ENCODE measurements at places on chromosomes 12 and 14.

DNA sequence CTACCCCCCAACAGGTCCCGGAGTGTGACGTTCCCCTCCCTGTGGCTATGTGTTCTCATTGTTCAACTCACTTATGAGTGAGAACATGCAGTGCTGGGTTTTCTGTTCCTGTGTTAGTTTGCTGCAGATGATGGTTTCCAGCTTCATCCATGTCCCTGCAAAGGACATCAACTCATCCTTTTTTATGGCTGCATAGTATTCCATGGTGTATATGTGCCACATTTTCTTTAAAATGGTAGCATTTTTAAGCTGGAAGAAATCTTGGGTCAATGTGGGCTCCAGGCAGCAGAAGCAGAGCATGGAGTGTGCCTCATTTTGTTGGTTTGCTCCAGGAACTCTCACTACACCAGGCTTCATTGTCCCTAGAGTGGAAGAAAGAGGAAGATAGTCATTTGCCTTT is 47.6 kb upstream of the ITPR2 start:
- DNase-seq = no peak

GRCh38 chr12:57630891-57631433 is 2.0 kb downstream of the B4GALNT1 start:
- DNase-seq = no peak

- DNase-seq = no peak
Observed at GRCh38 chr12:124321040-124321481, 26.2 kb downstream of the RFLNA start.

GRCh38 chr12:69779928-69780327 is 41.3 kb downstream of the RAB3IP start:
- peak; percentile 42 for DNase-seq

GRCh38 chr12:132825089-132825488 is 3.6 kb downstream of the GOLGA3 start:
- no peak for DNase-seq

DNA sequence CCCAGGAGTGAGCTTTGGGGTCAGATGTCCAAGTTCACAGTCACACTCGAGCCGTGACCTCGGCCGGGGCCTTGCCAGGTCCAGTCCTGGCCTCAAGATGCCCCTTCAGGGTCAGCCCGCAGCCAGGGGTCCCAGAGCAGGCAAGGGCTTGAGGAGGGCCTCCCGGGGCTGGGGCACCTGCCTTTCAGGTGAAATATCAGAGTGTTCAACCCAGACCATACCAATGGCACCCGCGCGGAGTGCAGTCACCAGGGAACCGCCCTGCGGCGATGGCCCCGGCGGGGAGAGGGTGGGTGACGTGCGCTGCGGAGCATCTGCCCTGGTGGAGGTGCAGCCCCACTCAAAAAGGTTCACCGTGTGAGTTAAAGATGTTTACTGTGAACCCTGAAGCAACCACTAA is 16.9 kb downstream of the LRCOL1 start:
- no peak for DNase-seq

- no peak for DNase-seq
Observed at GRCh38 chr12:64494998-64495729, 43.2 kb downstream of the TBK1 start.

- no peak for DNase-seq
Observed at GRCh38 chr14:93220509-93220908, 13.5 kb downstream of the UBR7 start.

- no peak for DNase-seq
Observed at GRCh38 chr14:20617138-20618003, 24.1 kb downstream of the OR6S1 start.

DNA sequence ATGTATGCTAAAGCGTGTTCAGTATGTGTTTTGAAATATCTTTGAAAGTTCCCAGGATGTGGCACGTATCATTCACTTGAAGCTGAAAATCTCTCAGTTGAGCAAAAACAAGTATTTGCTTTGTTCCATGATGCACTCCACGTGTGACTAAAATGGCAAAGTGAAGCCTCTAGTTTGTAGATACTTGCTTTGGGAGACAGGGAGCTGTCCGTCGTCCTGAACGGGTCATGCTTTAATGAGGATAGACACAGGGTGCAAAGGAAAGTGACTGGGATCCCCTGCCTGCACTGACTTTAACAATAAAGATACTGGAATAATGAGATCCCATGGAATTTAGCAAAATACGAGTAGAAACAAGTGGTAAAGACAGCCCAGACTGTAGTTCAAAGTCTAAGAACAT is 991.4 kb downstream of the NRXN3 start:
- no peak for DNase-seq

DNA sequence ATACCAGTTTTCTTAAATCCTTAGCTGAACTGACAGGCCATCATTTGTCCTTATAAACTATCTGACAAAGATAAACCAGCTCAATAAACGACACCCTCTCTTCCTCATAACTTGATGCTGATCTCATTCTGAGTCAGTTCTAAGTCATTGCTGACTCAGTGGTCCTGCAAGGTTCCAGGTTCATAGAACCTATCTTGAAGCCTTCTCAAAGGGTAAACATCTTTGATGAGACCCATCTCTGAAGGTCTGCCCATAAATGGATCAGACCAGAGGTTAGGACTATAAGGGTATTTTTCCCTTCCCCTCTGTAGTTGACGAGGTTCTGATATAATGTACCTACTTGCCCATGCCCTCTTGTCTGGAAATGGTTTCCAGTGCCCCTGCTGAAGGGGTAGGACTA is 11.9 kb downstream of the NAA25 start:
- no peak for DNase-seq

DNA sequence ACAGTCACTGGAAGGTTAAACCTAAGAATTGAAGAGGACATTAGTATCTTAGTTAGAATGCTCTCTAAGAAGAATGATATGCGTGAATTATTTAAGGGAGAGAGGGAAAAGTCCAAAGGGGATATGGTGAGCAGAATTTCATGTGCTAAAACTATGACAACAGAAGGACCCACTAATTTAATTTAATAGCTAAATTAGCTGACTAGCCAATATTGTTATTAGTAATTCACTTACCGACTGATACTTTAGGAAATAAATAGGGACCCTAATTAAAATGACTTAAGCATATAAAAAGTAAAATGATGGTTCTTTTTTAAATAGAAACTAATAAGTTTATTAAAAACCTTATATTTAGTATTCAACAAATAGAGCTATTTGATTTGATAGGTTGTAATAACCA is 179.6 kb downstream of the RASSF9 start:
- DNase-seq = no peak

DNA sequence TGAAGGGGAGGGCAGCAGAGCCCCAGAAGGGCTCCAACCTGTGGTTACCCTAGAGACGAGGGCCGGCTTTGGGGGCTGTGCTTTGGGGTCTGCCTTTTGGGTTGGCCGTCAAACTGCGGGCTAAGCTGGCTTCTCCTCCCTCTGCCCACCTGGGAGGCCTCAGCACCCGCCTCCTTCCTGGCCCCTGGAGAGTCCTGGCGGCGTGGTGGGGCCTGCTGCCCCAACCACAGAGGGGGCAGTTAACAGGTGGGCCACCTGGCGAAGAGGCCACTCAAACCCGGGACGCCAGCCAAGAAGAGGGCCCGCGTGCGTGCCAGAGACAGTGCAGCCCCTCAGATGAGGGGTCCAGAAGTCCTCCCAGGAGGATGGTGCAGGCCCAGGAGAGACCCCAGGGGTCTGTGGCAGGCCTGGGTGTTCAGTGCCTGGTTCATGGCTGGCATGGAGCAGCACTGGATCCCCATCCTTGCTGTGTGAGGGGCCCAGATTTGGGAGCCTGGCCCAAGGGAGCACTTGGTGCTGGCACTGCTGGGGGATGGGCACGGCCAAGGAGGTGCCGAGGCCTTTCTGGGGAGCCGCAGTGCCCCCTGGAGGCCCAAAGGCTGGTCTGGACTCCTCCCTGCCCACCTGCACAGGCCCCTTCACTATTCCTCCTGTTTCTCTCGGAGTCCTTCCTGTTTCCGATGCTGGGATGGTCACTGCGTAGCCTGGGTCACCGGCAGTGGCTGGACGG is 48.8 kb downstream of the LRCOL1 start:
- no peak for DNase-seq

DNA sequence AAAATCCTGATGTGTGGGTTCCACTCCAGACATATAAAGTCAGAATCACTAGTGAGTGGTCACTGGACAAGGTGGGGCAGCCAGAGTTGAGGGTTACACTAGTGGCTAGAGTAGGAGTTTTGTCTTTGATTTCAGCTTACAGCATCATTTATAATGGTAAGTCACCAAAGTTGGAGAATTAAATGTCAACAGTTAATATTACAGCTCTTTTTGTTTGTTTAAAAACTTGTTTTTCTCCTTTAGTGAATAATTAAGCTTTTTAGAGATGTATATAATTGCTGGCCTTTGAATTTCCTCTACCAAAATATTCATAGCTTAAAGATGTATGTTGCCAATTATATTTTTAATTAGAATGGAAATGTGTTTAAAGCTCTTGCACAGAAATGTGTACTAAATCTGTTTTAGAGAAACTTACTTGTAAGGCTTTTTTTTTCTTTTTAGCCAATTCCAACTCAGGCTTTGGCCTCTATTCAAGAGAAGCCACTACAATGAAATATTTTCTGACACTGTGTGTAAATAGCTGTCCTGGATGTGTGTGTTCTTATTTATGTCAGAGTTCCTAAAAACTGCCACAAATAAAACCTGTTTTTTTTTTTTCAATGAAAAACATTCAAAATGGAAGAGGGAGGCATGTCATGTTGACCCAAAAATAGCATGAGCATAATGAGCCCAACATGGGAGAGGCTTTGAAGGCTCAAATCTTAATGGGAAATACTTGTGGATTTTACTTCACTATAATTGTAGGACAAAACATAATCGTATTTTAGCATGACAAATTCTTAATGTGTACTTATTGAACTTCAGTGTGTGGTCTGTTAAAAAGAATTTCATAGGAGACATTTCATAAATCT is 92.2 kb downstream of the TBC1D30 start:
- DNase-seq = no peak

DNA sequence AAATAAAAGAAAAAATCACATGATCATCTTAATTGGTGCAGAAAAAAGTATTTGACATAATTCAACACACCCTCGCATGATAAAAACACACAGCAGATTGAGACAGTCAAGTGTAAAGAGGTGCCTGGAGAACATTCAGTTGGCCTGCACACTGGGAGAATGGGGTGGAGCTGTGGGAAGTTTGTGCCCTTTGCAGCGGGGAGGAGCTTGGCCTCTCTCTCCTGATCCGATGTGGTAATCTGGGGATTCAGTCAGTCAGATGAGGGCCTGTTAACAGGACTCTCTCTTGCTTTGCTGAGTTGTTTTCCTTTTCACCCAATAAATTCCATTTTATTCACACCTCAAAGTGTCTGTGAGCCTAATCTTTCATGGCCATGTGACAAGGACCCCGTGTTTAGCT is 5.9 kb downstream of the SERPINA6 start:
- no peak for DNase-seq

DNA sequence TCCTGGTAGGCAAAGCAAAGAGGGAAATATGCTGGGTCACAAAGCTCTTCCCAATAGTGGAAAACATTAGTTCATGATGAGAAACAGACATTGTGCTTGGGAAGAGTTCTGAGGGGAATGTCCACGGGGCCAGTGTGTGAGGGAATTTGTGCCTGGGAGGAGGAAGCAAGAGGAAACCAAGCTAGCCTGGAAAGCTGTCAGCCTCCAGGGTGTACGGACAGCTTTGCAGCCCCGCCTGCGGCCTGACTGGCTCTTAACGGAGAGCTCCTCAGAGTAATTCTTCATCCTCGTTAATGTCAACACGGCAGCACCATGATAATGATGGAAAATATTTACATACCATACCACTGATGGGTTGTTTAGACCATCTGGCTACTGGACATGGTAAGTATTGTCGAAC is 32.4 kb downstream of the PITPNM2 start:
- peak; percentile 87 for DNase-seq

DNA sequence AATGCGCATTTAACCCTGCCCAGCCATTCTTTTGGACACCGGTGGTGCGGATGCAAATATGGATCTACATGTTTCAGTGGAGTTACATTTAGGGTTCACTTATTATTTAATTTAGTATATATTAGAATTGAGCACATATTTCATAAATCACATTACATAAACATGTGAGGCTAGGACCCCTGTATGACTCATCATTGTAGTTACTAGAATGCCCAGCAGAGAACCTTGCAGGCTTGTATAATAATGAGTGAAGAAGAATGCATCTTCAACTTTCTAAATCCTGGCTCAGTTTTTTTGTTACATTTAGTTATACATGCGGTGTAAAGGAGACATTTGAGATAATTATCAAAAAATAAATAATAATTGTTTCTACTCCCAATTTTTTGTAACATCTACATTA is 369.0 kb downstream of the ATP23 start:
- no peak for DNase-seq

GRCh38 chr14:75861161-75861621 is 120.6 kb downstream of the TGFB3 start:
- no peak for DNase-seq

- DNase-seq = no peak
Observed at GRCh38 chr12:109214131-109214530, 95.0 kb downstream of the FOXN4 start.

- no peak for DNase-seq
Observed at GRCh38 chr12:91335699-91336098, 153.1 kb upstream of the DCN start.

DNA sequence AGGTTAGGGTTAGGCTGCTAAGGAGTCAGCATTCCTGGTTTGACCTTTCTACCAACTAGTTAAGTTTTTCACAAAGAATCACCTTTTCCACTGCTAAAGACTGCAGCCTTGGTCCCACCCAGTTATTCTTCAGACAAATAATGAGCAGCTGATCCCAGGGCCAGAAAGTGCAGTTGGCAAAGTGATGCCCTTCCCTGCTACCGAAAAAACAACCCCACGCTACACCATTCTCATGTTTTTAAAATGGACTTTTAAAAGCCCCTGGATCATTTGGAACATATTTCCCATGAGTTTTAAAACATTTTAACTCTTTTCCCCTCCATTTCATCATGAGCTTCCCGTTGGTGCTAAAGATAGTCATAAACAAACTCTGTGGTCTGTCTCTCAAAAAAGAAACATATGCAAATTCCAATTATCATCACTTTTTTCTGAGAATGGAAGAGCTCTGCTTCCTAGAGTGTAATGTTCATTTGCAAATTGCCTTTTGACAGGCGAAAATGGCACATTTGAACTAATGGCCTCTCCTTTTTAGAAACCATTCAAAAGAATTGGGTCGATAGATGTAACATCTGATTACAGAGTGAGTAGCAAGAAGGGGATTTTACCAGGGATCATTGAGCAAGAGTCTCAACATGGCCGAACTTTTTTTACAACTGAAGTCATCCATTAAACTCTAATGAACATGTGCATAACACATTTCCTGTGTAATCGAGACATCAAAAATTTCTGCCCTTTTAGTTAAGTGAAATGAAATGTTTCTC is 129.3 kb upstream of the RAP1B start:
- no peak for DNase-seq

DNA sequence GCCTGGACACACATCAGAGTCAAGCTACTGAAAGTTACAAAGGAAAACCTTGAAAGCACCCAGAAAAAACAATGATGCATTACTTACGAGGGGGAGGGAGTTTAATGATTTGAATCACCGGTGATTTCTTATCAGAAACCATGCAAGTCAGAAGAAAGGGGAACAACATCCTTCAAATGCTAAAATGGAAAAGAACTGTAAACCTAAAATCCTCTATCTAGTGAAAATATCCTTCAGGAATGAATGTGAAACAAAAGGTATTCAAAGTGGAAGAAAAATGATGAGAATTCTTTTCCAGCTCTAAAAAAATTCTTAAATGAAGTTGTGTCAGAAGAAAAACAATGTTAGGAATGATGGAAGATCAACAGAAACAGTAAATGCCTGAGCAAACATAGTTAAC is 16.8 kb downstream of the SCAF11 start:
- no peak for DNase-seq

- no peak for DNase-seq
Observed at GRCh38 chr14:53399057-53399456, 245.9 kb upstream of the DDHD1 start.

Measured in NCI-H510A (cell line).